ENCODE measurements at places on chromosomes 11 and 22.
A peak's percentile ranks its signal among the peaks of the same experiment; 100 is the strongest.

GRCh38 chr11:73140213-73141030, 1.7 kb downstream of the FCHSD2 start:
- DNase-seq: no peak

GRCh38 chr11:92329646-92330045, 105.0 kb downstream of the FAT3 start:
- no peak for DNase-seq

DNA sequence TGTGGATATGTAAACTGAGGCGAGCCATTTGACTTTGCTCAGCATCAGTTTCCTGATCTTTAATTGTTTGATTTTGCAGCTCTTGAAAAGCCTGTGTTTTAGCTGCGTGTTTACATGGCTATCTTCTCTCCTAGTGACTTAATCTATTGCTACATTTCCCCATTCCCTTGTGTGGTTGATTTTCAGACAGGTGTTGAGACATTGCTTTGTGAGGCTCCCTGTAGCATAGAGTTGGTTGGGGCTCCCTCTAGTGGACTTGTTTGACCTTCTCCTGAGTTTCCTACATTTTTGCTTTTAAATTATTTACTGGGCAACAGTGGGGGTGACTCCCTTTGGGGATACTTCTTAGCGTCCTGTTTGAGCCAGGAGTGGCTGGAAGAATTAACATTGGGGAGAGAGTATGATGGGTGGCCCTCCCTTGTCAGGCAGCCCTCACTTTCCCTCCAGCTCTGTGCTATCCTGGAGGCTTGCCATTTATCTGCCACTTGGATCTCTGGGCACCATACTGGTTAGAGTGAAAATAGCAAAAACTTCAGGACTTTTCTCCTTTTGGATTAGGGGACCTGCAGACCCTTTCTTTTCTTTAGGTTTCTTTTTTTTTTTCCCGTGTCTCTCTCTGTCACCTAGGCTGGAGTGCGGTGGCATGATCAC, 9.2 kb upstream of the CBL start:
- peak; percentile 73 for DNase-seq

GRCh38 chr22:43858156-43858895, 4.0 kb downstream of the SULT4A1 start:
- no peak for DNase-seq

DNA sequence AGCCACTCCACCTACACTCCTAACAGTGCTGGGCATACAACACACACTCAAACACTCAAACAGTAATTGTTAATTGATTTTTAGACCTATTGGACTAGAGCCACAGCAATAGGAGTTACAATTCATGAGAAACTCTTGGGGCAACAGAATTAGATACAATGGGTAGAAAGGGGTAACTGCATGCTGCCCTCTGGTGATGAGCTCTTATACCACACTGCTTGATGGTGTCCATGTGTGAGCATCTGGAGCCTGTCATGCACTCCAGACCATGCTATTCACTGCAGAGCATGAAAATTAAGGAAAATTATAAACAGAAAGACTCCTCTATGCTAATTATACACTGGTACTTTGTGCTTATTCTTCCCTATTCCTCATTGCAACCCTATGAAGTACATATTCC, 975.5 kb upstream of the CCDC90B start:
- no peak for DNase-seq

DNA sequence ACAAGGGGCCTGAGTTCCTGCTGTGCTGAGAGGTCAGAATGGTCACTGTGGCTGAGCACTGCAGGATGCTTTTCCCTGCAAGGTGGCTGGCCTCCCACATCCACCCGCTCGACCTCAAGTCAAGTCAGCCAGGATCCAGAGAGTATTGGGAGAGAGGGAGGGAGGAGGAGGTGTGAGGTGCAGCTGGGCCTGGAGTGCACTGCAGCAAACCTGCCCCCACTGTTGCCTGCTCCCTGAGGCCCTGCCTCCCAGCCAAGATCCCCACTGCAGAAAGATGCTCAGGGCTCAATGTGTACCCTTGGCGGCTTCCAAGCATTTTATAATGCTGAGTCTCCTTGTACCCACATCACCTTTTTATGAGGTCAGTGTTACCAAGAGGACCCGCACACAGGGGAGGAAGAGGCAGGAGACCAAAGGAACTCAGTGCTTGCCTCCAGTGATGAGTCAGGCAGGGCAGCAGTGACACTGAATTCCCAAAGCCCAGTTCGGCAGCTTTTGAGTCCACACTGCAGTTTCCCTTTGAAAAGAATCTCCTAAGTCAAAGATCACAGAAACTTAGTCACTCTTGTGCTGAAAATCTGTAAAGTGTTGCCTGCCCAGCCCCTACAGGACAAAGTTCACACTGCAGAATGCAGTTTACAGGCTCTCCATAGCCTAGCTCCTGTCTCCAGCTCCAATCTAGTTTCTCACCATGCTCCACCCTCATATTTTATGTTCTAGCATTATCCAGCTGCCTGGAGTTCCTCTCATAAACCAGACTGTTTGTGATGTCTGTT, 3.1 kb downstream of the ENDOD1 start:
- DNase-seq: no peak

- no peak for DNase-seq
Observed at GRCh38 chr11:121523581-121524232, 70.9 kb upstream of the SORL1-AS1 start.

- no peak for DNase-seq
Observed at GRCh38 chr22:45887202-45888131, 89.5 kb downstream of the WNT7B start.

DNA sequence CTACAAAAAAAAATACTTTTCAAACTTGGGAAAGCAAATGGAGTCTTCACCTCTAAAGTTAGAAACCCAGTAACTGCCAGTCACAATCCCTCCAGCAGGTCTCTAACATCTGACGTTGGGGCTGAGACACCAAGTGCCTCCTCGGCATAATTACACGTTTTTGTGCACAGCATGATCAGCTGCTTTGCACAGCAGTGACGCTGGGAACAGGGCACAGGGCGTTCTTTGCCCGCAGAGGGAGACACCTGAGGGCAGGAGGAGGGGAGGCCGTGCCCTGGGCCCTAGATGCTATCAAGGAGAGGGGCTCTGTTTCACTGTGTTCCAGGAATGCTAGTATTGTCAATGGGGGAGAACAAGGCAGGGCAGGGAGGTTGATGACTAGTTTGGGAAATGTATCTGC, 120.1 kb downstream of the PARVA start:
- no peak for DNase-seq

DNA sequence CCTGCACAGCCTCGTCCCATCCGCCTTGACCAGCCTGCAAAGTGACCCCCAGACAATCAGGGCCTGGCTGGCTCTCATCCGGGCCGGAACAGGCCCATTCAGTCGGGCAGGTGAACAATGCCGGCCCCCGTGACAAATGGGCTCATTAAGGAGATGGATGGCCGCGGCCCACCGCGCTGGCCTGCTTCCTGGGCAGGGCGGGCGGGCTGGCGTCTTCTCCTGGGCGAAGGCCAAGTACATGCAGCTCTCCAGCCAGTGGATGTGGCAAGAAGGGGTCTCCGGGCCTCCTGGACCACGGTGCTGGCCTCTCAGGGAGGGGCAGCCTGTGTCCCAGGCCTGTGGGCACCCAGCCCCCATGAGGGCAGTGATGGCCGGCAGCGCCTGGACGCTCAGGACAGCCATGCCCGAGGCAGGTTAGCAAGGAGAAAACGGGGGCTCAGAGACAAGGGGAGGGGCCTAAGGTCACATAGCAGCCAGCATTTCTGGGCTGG, 1022.8 kb downstream of the BRD1 start:
- no peak for DNase-seq

- no peak for DNase-seq
Observed at GRCh38 chr11:69012092-69013008, 696 bp downstream of the MRGPRF start.

DNA sequence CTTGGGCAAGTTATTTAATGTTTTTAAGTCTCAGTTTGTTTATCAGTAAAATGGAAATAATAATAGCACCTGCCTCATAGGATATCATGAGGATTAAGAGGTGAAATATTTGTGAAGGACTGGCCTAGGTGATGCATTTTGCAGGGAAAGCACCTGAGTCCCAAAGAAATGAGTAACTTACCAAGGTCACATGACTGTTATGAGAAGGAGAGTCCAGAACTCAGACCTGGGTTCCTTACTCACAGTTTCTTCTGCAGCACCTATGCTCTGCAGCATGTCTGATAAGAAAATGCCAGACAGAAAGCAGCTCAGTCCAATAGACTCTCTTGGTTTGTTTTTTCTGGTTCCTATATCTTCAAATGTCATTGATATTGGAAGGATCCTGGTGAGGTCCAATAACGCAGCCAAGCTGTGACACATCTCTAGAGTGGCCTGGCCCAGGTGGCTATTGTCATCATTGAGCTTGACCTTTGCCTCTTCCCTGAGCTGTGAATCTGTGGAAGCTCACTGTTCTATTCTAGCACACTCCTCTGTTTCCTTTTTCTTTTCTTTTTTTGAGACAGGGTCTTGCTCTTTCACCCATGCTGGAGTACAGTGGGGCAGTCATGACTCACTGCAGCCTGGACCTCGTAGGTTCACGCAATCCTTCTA, 174.7 kb upstream of the NAV2 start:
- DNase-seq: no peak

GRCh38 chr11:104705490-104706190, 192.6 kb downstream of the CASP12 start:
- no peak for DNase-seq

DNA sequence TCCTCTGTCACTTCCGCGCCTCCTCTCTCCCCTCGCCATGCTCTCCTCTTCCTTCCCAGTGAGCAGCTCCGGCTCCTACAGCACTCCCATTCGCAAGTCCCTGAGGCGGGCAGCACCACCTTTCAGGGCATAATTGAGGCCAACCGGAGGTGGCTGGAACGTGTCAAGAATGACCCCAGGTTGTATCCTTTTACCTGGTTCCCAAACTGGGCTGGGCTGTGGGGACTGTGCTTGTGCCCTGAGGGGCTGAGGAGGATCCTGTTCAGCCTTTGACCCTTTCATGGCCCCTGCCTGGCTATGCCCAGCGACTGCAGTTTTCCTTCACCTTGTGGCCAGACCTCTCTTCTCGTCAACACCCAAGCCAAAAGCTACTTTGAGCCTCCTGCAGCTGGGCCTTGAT, 84.1 kb downstream of the CEP164 start:
- no peak for DNase-seq

- no peak for DNase-seq
Observed at GRCh38 chr11:126072801-126073594, 10.3 kb upstream of the CDON start.

DNA sequence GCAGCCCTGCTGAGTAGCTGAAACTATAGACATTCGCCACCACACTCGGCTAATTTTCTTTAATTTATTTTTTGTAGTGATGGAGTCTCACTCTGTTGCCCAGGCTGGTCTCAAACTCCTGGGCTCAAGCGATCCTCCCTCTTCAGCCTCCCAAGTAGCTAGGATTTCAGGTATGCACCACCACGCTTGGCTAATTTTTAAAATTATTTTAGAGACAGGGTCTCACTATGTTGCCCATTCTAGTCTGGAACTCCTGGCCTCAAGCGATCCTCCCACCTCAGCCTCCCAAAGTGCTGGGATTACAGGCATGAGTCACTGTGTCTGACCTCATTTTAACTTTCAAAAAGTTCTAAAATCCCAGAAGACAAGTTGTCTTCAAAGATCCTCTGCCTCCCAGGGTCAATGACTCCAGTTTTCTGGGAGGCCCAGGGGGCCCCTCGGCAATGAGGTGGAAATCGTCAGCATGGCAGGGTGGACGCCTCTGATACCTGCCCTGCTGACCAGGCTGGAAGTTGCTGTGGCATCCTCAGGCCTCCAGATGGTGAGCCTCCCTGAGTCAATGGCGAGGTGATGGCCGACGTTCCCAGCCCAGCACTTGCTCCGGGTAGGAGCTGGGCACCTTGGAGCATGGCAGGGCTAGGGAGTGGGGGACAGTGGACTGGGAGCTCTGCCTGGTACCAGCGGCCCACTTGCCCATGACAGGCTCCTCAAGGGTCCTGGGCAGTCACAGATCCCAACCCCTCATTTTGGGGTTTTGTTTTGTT, 31.1 kb downstream of the RPL3 start:
- no peak for DNase-seq

DNA sequence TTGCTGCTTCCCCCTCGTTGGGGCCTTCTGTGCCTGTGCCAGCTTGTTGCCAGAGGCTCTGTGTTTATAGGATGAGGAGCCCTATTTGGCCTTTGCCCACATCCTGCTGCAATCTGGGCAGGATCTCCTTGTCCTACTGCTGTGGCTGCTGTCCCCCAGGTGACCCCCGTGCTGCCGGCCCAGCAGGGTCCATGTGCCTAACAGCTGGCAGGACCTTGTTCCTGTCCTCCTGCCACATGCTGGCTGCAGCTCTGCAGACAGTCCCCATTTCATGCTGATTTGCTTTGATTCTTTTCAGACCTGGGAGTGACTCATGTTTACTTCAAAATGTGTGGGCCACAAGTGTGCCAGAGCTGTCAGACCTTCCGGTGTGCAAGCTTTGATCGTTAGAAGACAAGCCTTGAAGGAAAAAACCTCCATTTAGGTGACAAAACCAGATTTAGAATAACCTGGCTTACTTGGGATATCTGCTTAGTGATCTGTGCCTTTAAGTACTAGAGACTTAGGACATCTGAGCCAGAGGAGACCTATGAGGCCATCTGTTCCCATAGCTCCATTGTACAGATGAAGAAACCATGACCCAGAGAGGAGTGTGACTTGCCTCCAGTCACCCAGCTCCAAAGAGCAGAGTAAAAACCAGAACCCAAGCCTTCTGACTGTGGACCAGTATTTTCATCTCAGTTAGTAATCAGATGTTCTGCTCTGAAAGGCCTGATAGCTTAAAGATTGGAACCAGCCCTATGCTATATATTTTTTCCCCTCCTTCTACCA, 11.1 kb downstream of the NAV2 start:
- peak; percentile 41 for DNase-seq

DNA sequence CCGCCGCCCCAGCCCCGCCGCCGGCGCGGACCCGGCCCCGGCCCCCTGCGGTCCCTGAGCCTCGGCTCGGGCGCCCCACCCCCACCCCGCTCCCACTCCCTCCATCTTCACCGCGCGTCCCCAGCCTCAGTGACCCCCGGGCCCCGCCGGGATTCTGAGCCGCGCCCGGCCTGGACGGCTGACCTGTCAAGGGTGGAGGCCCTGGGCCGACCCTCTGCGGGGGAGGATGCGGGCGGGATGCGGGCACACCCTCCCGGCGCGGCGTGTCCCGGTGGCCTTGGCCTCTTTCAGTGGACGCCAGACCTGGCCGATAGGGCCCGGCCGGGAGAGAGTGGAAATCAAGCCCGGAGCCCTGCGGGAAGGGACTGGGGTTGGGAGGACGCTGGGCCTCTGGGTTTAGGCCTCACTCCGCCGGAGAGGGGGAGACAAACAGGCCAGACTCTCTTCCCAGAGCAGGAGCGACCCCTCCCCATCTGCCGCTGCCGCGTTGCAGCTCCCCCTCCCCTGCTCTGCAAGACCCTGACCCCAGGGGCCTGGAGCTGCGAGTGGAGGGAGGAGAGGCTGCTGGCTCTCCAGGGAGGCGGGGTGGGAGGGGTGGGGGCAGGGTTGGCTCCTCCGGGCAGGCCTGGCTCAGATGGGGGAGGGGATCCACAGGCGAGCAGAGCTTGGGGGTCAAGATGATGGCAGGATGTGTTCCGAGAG, 525 bp downstream of the MAPK8IP2 start:
- no peak for DNase-seq
